NCI-H526 treated with DMSO at 0.1 percent for 48 hours (cell line): ENCODE measurements at places on chromosomes 2 and 18.

DNA sequence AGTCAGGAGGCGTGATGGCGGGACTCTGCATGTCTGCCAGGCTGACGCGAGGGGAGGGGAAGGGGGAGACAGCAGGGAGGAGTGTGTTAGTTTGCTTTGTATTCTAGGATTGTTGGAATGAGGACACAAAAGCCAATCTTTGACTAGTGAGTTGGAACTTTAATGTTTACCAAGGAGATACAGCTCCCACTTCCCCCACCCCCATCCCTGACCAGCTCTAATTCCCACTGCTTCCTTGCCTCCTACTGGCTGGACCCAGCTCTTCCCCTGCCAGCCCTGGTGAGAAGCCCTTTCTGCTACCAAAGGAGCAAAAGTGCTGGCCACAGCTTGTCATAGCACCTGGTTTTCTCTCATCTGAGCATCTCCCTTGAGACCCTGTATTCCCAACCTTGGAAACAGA, 84.5 kb downstream of the CELF4 start:
- no peak for DNase-seq

DNA sequence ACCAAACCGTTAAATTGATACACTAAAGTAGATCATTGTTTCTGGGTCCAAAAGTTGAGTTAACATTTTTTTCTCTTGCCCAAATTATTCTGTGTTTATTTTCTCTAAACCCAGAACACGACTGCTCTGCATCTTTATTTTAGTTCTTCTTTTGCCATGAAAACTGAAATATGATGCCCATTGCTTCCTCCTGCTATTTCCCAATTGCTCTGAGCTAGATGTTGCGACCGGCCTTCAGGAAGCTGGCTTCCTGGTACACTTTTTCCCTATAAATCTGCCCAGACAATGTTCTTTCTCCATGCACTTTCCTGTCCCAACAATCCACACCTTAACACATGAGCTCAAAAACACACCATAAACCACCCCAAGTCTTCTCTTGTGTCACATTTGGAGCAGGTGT, 501.4 kb downstream of the FBXO15 start:
- DNase-seq, result no peak

- DNase-seq, result no peak
These were observed 5.5 kb downstream of the EN1 start for GRCh38 chr2:118841828-118842461.

GRCh38 chr18:2589345-2590068, 18.1 kb downstream of the NDC80 start:
- DNase-seq, result no peak

DNA sequence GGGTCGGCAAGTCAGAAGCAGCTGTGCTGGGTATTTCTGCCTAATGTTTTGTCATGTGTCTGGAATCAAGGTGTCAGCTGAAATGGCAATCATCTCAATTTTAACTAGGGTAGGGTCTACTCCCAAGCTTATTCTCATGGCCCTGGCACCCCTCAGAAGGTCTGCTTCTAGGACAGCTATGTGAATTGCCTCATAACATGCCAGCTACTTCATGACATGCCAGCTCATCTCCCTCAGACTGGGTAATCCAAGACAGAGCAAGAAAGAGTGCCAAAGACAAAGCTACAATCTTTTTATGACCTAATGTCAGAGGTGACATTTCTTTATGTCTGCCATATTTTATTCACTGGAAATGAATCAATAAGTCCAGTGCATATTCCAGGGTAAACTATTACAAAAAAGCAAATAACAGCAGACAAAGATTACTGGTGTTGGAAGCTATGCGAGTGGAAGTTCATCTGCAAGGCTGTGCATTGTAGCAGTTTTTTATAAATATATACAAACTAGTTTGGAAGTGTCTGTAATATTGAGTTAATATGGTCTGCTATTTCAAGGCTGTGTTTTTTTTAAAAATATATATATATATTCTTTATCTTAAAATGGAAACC, 153.3 kb downstream of the FSIP2 start:
- no peak for DNase-seq

DNA sequence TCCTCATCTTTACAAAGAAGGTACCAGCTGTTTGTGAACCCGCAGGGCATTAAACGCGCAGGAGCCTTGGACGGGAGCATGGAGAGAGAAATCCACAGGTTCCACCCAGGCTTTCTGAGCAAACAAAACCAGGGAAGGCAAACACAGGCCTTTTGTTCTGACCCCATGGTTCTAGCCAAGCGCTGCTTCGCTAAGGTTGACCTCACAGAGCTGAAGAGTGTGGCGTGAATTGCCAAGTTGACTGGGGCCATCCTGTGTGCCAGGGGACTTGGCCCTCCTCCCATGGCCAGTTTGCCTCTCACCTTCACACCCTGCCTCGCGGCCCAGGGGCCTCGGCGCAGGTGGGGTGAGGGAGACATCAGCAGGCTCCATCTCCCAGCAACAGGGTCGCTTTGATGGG, 74.1 kb downstream of the VAPA start:
- peak; percentile 6 for DNase-seq

- DNase-seq, result no peak
These were observed 171.2 kb upstream of the MYO3B start for GRCh38 chr2:170006587-170007325.

GRCh38 chr18:66150650-66151049, 399.8 kb downstream of the CDH7 start:
- DNase-seq, result no peak

DNA sequence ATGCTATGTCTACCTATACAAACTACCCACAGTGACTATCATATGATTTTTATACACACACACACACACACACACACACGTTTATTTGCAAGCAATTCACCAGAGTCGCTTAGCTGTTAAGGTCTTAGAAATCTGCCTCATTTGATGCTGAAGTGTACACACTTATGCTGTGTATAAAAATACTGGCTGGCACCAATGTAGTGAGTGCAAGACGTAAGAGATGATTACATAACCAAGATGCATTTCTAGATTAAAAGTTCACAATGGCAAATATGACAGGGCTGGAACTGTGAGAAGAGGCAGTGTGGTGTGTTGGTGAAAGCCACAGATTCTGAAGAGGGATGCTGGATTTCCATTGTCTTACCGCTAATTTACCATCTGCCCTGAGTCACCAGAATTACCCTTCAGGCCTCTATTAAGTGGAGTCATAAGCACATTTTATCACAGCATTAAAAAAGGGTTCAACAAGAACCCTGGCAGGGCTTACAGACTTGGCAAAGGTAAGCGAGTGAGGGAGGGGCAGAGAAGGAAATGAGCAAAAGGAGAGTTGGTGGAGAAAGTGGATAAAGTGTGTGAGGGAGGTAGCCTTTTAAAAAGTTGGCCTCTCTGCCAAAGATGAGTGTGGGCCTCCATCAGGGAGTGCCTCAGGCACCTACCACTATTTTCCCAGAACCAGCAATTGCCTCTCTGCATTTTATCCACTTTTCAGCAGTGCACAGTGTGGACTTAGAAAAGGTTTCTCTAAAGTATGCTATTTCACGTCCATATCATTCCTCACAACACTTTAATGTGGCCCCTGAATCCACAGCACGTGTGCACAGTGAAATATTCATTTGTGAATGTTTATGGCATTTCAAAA, 21.5 kb downstream of the MEIS1 start:
- no peak for DNase-seq

GRCh38 chr2:26460613-26461031, 17.3 kb downstream of the OTOF start:
- DNase-seq, result no peak

DNA sequence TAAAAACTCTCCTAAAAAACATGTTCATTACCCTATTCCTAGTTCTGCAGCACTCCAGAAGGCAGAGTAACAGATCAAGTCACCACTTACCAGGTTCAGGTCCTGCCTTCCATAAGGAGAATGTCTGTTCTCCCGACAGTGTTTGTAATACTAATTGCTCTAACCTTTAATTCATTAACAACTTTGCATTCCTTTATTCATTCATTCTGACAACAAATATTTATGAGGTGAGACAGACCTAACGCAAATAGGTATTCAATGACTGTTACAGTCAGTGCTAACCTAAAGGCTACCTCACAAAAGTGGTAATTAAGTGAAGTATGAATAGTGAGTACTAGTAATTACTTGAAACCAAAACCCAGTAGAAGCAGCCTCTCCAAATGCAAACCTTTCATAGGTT, 224.0 kb downstream of the AFF3 start:
- DNase-seq, result no peak

DNA sequence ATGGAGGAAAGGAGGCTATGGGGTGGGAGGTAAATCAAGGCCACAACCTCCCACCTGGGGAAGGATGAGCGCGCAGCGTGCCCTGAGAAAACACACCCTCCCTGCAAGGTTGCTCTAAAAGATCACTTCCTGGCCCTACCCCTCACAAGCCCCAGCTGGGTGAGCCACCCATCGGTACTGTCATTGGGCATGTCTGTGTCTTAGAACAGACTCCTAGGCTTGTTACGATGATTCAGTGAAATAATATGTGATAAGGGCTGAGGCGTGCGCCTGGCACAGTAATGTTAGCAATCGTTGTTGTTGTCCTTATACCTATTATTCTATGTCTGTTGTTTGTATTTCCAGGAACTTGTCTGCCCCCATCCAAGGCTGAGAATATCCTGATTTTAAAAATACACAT, 175.1 kb downstream of the ZFP36L2 start:
- DNase-seq, result no peak

DNA sequence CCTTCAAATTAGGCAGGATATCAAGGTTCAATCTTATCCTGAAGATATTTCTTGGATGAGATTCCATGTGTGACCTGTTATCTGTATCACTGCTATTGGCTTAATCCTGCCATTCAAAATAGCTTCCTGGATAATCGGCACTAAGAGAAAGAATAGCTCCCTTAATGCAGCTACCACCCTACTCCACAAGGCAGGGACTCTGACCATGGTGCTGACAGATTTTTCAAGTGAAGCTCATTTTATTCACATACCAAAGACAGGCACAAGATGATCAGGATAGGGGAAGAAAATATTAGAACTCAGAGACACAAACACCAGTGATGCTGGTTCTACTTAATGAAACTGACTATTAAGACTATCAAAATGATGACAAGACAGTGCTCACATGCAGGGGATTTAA, 74.9 kb downstream of the ORC4 start:
- no peak for DNase-seq

DNA sequence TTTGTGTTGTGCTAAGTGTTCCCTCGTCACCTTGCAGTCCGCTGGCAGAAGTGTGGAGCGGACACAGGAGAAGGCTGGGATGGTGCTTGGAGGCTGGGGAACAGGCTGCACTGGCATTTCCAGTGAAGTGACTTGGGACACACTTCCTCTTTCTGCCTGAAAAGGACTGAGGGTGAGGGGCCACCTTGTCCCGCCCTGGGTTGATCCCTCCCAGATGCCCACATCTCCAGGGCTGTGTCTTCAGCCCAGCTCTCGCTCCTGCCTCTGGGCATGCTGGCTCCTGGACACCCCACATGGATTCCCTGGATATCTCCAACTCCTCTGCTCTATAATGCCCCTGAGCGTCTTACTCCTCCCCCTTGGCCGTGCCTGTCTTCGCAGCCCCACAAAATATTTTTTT, 412.6 kb downstream of the PTPRM start:
- DNase-seq, result no peak

DNA sequence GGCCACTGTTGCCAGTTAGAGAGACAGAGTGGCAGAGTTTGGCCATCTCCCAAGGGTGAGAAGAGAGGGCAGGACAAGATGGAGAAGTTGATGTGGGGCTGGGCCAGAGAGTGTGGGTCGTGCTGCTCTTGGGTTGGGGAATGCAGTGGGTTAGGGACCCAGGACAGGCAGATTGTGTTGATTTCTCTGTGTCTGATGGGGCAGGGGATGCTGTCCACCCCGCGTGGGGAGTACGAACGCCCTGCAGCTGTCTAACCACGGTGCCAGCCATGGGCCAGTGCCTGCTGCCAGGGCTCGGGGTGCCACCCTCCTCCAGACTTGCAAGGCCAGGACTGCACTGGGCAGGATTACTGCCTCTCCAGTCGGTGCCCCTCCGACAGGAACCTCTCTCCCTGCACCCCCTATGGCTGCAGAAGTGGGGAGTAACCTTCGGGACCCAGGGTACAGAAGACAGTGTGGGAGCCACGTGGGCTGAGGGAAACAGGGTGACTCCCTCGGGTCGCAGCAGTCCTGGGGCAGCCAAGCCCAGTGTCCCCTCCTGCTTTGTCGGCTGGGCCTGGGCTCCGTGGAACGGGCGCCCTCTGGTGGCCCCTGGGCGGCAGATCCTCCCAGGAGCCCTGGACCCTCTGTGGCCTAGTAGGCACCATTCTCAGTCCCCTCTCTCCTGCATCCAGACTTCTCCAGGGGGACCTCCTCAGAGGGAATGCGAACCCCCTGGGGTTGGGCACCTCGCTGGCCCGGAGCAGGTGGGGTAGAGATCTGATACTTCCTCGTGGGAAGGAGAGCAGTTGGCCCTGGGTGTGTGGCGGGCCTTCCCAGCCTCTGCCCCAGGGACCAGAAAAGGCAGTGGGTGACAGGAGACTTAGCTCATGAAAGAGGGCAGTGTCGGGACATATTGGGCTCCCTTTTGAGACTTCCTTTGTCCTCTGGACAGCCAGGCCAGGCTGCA, 2.7 kb downstream of the GPC1 start:
- DNase-seq, result peak; percentile 23

GRCh38 chr2:180621941-180622918, 358.2 kb upstream of the UBE2E3 start:
- no peak for DNase-seq

DNA sequence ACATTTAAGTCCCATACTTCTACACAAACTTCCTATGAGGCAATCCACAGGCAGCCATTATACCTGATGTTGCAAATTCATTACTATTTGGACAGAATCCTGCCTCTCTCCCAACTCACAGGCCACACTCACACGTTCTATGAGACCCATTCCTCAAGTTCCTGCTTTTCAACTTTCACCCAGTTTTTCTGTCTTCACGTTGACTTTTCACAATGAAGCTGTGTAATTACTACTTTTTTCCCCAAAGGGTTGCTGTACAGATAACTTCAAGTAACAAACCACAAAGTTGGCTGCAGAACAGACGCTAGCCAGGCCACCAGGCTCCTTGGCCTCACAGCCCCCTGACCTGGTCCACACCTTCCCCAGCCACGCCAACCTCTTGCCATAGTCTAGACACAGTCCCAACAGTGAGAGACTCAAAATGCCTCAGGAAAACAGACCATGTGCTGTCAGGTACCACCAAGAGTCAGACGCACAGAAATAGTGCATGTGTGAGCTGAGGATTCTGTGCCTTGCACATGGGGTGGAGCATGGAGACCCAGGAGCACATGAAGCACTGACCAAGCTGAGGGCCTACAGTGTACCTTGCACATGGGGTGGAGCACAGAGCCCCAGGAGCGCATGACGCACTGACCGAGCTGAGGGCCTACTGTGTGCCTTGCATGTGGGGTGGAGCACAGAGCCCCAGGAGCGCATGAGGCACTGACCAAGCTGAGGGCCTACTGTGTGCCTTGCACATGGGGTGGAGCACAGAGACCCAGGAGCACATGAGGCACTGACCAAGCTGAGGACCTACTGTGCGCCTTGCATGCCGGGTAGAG, 61.0 kb downstream of the EIPR1 start:
- DNase-seq, result no peak
